ENCODE measurements at places on chromosomes 6 and 20.

DNA sequence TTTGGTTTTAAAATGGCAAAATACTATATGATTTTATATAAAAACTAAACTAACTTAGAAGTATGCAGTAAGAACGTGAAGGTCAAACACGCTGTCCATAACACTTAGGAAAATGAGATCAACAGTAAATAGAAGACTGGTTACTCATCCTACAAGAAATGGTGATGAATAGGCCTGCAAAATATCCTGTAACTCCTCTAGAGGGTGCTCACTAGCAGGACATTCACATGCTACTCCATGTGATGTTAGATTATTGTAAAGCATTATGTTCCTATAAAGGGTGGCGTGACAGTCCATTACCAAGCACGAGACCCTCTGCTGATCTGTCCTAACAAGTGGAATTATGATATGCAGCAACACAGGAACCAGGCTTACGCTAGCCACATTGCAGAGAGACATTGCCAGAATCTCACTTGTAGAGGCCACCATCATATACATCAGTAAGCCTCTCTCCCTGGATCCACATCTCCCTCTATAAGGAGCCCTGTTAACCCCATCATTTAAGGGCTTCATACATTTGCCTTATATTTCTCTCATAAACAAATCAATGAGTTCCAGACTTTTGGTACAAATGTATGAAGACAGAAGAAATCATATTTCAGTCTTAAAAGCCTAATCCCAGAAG, 18.0 kb upstream of the DEFB129 start:
- peak; percentile 68 for DNase-seq

DNA sequence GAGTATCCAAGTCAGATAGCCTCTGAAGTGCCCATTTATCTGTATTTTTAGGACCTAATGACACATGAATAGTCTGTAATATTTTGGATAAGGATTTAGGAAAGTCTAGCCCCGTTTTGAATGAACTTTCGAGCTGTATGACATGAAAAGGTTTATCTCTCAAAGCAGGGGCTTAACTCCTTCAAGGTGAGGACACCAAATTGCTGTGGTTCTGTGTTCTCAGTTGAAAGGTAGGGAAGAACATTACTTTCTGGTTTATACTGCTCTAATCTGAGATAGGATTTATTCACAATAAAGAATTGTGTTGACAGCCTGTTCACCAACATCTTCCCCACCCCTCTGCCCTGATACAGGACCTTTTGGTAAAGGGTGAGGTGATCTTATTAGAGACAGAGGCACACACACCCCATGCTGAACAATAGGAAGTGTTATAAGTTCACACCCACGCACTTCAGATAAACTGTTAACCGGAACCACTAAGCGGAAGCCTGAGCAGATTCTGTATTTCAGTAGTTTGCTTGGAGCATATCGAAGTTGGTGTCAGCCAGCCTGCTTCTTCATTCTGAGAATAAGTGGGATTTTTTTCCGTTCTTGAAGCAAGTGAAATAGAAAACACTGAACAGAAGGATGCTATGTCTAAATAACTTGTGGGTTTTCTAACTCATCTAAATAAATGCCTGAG, 223.3 kb downstream of the TMEM242 start:
- DNase-seq = peak; percentile 67

DNA sequence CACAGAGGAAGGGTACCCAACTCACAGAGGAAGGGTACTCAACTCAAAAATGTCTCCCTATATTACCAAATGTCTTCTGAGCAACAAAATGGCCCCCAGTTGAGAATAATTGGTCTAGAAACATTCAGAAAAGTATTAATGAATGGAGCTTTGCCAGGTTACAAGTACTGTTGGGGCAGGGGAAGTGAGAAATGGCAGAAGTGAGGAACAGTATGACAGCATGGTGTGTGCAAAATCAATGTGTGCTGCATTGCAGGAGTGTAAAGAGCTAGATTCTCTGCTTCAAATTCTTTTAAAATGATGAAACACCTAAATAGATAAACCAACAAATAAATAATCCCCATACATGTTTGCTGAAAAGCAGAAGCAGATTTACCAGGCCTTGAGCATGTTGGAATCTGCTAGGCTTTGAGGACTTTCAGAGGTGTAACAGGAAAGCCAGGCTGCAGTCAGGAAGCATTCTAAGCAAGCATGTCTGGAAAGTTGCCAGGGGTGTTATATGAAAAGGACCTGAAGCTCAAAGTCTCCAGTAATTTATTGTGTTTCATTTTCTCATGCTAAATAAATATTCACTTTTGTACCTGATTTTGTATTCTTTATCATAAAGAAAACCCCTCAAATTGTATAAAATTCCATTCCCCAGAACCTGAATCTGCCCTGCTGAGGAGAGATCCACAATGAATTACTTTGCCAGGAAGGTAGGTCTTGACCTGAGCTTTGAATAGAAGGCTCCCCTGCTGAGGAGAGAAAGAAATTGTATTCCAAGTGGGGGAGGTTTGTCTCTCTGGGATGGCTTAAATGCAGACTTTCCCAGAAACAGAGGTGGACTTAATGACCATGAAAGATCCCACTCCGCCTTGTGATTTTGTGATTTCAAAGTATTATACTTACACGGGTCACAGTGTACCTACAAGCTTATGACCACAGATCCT, 265.0 kb upstream of the MARCKS start:
- no peak for DNase-seq

GRCh38 chr20:9145142-9145541, 76.3 kb downstream of the PLCB4 start:
- DNase-seq = no peak

- DNase-seq = no peak
Measured at GRCh38 chr6:91653895-91654294, 1067.0 kb upstream of the MAP3K7 start.

DNA sequence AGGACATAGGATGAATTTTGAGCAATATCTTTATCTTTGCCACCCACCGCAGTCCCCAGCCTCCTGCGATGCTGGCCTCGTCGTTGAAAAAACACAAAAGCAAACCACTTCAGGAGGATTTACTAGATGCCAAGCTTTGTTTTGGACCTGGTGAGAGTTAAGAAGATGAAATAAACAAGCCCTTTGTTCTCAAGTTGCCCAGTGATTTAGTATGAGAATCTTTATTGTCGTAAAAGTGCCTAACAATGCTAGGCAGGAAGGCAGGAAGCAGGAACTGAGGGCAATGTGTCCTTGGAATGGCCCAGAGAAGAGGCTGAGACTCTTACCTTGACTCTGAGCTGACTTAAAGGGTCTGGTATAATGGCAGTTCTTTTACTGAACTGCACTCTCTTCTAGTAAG, 116.0 kb downstream of the TRMT11 start:
- no peak for DNase-seq

GRCh38 chr6:43630980-43631619, 2.0 kb upstream of the GTPBP2 start:
- peak; percentile 100 for DNase-seq

- no peak for DNase-seq
Measured at GRCh38 chr6:7732228-7732627, 6.3 kb downstream of the BMP6 start.

GRCh38 chr6:39887692-39888450, 46.4 kb downstream of the MOCS1 start:
- DNase-seq = no peak

DNA sequence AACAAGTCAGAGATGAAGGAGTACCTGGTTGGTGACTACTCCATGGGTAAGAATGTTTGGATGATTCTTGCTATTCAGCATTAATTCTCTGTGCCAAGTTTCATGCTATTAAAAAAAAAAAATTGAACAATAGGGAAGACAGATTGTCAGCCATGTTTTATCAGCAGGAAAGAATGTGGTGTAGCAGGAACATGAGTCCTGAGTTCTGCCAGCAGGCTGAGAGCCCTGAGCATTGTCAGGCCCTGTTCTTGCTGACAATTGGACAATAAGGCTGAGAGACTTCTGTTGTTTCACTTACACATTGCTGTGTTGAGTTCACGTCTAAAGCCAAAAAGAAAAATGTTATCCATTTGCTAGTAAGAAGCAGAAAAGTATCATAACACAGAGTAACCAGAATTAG, 70.4 kb upstream of the SMIM28 start:
- no peak for DNase-seq

DNA sequence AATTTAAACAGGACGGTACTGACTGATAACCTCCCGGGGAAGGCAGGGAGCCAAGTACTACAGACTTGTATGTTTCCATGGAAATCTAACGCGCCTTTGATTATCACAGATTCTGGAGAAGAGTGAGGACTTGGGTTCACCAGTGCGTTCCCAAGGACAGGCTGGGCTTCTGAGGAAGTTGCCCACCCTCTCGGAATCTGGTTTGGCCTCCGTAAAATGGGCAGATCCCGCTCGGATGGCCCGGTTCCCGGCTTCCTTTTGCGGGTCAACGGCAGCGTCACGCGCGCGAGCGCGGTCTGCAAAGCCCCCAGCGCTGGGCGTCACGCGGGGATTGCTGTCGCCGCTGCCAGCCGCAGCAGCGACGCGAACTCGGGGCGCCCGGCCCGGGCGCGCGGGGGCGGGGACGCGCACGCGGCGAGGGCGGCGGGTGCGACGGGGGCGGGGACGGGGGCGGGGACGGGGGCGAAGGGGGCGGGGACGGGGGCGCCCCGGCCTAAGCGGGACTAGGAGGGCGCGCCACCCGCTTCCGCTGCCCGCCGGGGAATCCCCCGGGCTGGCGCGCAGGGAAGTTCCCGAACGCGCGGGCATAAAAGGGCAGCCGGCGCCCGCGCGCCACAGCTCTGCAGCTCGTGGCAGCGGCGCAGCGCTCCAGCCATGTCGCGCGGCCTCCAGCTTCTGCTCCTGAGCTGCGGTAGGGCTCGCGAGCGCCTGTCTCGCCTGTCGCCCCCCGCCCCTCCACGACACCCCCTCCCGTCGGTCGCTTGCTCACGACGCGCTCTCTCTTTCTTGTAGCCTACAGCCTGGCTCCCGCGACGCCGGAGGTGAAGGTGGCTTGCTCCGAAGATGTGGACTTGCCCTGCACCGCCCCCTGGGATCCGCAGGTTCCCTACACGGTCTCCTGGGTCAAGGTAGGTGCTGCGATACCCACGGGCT, at the start of gene CD83:
Gene CD83 (plus strand): TSS at position 615 of the 933 bp plus-strand sequence. CDS start 40 bp downstream, at position 655.
- peak; percentile 82 for DNase-seq

GRCh38 chr6:4903751-4904370, 100.0 kb downstream of the RPP40 start:
- no peak for DNase-seq

DNA sequence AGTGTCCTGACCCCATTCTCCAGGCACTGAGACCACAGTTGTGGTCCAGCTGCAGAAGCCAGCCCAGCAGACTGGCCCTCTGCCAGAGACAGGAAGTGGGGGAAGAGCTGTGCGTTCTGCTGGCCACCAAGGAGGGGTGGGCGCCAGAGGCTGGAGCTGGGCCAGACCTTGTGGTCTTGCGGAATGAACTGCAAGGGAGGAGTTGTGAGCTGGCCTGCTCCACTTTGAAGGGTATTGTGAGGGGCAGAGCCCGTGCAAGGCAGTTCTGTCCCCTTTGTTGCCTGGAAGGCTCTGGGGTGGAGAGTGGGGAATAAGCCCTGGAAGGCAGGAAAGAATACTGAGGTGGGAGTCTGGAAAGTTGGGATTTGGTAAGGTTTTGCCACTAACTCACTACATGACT, 3.6 kb upstream of the MDFI start:
- DNase-seq = no peak

DNA sequence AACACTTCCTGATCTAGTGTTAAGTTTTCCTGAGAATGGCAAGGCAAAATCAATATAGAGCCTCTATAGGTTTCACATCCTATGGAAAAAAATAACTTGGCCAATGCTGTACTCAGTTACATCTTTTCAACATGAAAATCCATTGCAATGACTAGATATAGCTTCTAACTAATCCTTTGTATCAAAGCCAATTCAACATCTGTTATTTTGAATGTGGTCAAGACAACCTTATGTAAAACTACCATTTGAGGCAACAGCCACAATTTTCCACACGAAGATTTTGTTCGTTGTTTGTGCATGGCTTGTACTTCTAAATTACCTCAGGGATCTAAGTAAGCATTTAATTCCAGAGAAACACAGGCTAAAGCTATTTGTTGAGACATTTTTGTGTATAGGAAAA, 637.8 kb upstream of the EYS start:
- DNase-seq = no peak

- no peak for DNase-seq
Measured at GRCh38 chr6:111938710-111939109, 65.5 kb upstream of the FYN start.

DNA sequence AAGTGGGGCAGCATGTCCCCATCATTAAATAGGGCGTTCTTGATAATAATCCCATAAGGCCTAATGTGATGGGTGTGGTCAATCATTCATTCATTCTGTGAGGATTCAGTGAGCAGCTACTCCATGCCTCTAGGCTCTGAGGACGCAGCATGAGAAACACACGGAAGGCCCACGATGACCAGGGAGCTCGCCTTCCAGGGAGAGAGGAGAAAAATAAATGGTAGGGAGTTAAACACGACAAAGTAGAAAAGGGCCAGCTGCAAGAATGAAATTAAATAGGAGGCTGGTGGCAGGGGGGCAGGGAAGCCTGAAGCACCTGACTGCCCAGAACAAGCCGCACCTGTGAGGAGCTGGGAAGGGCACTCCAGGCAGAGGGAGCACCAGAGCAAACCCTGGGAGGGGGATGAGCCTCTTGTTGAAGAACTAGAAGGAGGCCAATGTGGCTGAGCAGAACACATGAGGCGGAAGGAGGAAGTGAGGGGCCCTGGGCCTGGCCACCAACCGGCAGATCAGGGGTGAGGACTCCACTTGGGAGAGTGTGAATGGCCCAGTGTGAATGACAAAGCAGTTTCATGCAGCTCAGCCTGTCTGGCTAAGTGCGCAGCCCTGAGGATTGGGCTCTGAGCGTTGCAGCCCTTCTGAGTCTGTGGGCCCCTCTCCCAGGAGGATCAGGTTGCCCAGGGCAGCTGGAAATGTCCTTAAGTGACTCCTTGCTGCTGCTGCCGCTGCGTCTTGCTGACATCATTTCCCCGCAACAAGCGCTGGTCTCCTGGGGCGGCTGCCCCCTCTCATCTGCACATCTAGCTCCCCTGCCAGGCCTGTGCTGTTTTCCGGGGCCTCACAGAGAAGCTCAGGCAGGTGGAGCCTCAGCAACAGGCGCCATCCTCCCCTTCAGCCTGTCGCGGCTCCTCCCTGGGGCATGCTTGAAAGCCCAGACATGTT, 99.9 kb downstream of the CDH26 start:
- DNase-seq = peak; percentile 85

GRCh38 chr6:119612911-119613381, 263.4 kb upstream of the MAN1A1 start:
- no peak for DNase-seq

DNA sequence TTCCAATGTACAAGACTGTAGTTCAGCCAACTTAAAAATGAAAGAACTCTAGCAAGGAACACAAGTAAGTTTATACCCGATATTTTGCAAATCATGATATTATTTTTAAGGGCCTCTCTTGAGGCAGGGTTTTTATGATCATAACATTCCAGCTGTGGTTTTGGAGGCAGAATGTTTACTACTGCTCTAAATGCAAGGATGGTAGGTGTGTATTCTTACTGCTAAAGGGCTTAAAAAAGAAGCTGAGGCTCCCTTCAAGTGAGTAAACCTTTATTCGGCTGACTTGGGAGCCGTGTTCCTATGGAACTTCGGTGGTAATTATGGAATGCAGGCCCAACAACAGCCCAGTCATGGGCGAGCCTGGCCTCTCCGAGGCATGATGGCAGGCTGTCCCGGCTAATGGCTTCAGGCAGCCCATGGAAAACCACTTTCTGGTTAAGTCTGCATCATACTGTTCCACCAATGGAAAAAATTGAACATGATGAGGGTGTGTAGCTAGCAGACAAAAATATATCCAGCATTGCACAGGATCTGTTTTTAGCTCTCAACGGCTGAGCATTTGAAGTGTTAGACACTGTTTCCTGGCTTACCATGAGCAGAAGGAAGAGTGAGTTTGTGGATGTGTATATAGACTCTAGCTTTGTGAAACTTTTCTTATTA, 111.5 kb downstream of the TIAM2 start:
- DNase-seq = no peak
